Fibroblast of skin of left quadriceps (primary cell): ENCODE measurements at places on chromosomes 4 and X.

DNA sequence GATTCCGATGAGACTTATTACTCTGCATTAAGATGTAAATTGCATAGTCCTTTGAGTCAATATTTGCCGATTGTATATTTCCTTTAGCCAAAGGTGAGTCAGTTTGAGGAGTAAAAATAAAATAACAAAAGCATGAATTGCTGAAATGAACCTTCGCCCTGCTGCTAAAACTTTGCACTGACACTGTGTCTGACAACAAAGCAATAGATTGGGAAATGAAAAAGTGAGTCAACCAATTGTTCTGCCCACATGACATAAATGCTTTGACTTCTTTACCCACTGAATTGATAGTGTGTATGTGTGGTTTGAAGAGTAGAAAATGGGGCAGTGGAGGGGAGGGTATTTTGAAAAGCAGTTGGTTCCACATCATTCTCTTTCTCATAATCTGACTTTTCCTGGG, 88.4 kb upstream of the AFF2 start:
- DNase-seq = no peak

- DNase-seq = no peak
Observed at GRCh38 chrX:151359931-151360871, 36.8 kb upstream of the VMA21 start.

DNA sequence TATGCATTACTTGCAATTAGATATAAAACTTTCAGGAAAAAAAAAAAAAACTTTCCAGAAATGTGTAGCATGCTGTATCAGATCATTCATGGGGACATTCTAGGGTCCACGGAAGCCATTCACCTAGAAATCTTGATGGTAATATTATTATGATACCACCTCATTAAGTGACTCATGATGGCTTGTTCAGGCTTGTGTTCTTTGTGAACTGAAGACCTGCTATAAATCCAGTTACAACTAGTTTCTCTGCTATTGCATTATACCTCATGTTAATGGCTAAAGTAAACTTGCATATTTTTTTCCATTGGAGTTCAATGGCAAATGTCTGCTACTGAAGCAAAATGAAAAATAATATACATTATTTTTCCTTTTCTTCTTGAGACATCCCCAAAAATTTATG, 35.3 kb upstream of the PTPN13 start:
- DNase-seq = no peak

- DNase-seq = no peak
Observed at GRCh38 chrX:65866146-65866545, 173.7 kb downstream of the VSIG4 start.

GRCh38 chrX:96771486-96771885, 86.8 kb downstream of the DIAPH2 start:
- DNase-seq = no peak

GRCh38 chrX:110346681-110347080, 12.0 kb upstream of the RTL9 start:
- DNase-seq = no peak

DNA sequence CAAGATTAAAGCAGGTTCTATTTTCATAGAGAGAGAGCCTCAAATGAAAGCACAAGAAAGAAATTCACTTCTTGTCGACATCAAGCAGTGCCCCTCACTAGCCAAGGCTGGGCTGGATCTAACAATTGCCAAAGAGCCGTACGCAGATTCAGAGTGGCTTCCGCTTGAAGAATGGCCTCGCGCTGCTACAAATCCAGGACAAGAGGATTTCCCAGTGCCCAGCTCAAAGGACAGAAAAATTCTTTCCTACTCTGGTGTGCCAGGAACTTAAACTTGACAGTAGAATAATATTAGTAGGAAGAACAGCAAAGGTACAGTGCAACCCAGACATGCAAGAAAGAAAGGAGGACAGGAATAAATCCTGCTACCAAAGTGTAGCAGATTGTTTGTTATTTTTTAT, 56.5 kb upstream of the PPARGC1A start:
- DNase-seq = no peak

DNA sequence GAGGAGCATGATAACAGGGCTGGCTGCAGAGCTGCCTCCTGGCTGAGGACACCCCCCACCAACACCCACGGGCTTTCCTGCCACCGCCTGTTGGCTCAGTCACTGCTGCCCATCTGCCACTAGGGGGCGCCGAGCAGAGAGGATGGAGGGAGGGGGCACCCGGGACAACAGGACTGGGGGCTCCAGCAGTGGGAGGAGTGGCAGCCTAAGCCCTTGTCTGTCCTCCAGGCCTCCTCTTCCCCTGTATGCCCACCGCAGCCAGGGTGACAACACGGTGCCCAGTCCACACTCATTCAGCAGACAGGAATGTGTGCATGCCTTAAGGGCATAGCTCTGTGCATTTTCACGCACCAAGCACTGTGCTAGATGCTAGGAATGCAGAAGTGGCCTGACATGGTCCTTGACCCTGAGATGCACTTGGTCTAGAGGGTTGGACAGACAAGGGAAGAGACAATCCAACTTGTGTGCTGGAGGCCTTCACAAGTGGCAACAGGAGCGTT, 149.9 kb downstream of the AMMECR1 start:
- DNase-seq = no peak

DNA sequence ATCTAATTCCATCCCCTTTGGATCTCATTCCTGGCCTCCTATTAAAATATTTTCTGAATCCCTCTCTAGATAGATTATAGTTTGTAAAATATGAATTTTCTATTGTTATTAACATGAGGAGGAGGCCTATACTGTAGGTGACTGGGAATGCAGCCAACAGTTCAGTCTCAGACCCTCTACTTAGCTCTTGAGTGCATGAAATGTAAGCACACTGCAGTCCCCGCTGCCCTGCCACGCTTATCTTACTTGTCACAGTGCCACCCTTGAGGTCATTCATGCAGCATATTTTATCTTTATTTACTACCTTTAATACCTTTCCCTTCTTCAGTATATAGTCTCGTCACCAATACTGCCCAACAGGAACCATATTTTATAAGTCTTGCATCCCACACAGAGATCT, 151.0 kb downstream of the CAMK2D start:
- DNase-seq = no peak

DNA sequence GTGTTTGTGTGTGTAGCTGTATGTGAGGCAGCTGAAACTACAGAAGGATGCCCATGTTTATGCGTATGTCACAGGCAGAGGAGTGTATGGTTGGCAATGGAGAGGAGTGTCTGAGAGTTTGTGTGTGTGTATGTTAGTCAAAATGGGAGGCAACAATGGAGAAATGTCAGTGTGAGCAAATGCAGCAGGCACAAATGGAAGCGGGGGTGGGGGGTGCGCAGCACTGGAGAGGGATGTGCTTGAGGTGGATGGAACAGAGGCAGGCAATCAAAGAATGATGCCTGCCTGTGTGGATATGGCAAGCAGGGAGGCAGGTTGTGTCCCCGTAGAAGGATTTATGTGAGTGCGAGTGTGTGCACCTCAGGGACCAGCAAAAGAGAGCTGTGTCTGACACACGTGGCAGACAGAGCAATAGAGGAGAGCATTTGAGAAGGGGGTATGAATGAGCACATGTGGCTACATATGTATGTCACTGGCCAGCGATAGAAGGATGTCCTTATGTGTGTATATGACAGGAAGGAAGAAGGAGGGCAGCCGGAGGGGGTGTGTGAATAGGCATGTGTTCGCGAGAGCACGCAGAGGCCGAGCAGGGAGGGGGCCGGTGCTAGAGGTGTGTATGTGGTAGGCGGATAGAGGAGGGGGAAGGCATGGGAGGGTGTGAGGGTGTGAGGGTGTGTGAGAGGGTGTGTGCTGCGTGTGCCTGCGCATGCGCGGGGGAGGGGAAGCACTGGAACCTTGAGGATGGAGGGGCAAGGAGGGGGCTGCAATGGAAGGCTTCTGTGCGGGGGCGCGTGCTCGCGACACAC, 1.1 kb downstream of the PJA1 start:
- no peak for DNase-seq

GRCh38 chrX:133215017-133215416, 3.1 kb downstream of the TFDP3 start:
- DNase-seq = no peak

GRCh38 chr4:176377780-176378179, 58.0 kb downstream of the SPCS3 start:
- no peak for DNase-seq

GRCh38 chrX:155028877-155029291, 2.2 kb downstream of the FUNDC2 start:
- DNase-seq = no peak

DNA sequence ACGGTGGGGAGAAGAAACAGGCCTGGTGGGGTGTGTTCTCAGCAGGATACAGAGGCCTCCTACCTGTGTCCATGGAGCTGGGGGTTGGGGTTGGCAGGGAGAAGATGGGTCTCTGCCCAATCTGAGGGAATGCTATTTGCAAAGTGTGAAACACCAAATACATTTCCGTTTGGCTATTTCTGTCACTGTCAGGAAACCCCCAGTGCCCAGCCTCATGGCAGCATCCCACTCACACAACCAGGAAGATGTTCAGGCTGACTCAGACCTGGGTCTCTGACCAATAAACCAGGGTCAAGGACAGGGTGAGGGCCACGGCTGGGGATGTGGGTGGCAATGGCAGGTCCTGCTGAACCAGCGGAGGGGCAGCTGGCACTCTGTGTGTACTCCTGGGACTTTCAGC, 41.3 kb downstream of the BCOR start:
- no peak for DNase-seq

GRCh38 chr4:24470666-24471485, 113.5 kb downstream of the DHX15 start:
- DNase-seq = no peak

- DNase-seq = no peak
Observed at GRCh38 chr4:103204111-103204510, 6.0 kb upstream of the CENPE start.

GRCh38 chr4:1569461-1570151, 114.5 kb downstream of the FAM53A start:
- no peak for DNase-seq

DNA sequence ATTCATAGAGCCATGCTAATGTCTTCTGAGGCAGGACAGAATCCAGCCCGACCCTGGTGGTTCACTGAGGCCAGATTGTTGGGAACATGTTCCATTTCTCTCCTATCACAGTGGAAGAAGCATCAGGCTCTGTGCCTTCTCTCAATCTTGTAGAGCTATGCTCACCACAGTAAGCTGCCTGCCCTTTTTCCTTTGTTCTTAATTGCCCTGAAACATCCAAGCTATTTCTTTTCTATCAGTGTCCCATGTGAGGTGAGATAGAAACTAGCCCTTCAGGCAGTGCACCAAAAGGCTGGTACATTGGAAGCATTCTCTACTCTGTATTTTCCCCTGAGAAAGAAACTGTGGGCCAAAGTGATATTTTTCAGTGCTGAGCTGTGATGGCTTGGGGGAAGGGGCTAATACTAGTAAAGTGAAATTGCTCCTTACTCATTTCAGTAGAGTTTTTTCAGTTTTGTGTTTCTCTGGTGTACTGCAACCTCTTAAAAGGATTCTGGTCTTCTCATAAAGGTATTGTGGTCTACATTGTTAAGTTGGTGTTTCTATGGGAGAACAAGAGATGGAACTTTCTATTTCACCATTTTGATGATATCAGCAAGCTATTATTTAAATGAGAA, 611.2 kb downstream of the RPA4 start:
- DNase-seq = no peak

GRCh38 chr4:189304167-189304566, 636.5 kb upstream of the FRG1 start:
- DNase-seq = peak; percentile 10

DNA sequence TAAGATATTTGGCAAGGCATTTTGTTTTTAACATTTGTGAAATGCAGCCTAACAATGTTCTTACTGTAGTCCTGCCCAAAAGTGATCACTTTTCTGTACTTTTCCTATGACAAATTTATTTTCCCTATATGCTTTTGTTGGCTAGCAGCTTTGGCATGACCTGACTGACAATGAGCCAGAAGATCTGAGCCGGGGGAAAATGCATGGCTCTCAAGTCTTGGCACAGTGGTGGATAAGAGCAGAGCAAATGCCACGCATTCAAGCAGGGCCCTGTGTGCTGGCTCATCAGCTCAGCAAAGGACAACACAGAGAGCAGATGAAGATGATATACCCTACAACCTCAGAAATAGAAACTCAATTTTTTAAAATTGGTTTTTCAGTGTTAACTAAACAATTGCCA, 187.3 kb downstream of the ANAPC10 start:
- DNase-seq = no peak

GRCh38 chr4:139893801-139894200, 228.2 kb downstream of the MGST2 start:
- no peak for DNase-seq

DNA sequence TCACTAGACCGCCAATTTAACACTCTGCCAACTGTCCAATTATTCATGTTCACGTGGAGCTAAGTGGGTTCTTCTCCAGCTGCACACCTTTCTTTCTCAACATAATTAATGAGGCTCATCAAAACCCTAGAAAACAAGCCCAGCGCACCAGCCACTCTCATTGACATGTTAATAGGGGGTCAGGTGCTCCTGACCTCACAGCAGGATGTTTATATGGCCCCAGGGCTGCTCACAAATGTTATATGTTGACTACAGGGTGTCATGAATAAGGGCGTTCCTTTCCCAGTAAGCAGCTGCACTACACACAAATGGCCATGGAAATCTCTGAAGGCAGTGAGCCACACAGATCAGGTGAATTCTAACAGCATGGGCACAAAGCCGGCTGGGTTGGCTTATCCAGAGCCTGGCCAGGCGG, 209.8 kb downstream of the MGST2 start:
- DNase-seq = no peak

- DNase-seq = no peak
Observed at GRCh38 chr4:5045097-5045496, 6.2 kb upstream of the STK32B start.

GRCh38 chr4:22444813-22445212, 71.1 kb downstream of the ADGRA3 start:
- no peak for DNase-seq

- DNase-seq = no peak
Observed at GRCh38 chrX:121000589-121000988, 15.0 kb upstream of the CT47A1 start.

GRCh38 chr4:94377294-94377693, 34.7 kb upstream of the HPGDS start:
- no peak for DNase-seq

DNA sequence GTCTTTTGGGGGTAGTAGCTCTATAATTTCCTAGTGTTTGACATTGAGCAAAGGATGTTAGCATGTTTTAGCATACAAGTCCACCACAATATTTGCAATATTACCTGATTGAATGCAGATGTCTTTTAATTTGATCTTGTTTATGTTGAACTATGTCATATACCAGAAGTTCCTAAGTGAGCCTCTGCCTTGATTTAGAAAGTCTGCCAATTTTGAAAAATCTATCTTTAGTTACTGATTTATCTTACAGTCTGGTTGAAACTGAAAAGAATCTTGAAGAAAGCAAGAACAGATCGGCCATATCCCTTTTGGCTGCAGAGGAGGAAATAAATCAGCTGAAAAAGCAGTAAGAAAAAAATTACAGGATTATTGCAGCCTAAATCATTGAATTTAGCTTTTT, 18.5 kb downstream of the SPATA18 start:
- peak; percentile 13 for DNase-seq

DNA sequence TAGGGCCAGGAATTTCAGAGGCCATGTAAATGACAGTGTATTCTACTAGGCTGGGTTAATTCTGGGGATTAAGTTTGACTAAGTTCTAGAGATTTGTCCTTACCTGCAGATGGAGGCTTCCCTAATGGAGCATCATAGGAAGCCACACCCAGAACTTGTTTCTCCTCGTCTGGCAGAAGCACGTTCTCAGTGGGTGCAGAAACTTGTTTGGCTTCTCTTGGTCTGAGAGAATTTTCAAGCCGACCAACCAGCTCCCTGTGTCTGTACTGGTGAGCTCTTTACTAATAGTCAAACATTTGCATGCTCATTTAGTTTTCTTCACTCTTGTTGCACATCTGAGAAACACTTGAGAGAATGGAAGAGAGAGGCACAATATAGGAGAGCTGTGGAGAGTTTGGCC, 907 bp upstream of the ATP10D start:
- DNase-seq = no peak

- peak; percentile 26 for DNase-seq
Observed at GRCh38 chr4:70705183-70706043, 16.4 kb upstream of the RUFY3 start.
